Cardiac fibroblast (primary cell): ENCODE measurements at places on chromosomes 6 and 20.

GRCh38 chr20:44566811-44567210 is 15.6 kb upstream of the PKIG start:
- no peak for DNase-seq

GRCh38 chr6:40788661-40789655 is 201.8 kb upstream of the LRFN2 start:
- DNase-seq, result no peak

DNA sequence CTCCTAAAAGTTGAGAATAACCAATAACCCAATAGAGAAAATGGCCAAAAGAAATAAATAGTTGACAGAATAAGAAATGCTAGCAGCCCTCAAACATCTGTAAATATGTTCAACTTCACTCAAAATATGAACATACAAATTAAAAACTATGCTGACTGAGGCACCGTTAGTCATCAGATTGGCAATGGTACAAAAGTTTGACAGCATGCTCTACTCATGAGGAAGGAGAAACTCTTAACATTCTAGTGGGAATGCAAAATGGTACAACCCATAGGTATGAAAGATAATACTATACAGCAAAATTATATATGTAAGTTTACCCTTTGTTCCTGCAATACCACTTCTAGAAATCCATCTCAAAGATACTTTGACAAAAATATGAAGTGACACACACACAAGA is 1.6 kb upstream of the ZSCAN12 start:
- DNase-seq, result peak; percentile 76

GRCh38 chr6:138957903-138958302 is 30.1 kb downstream of the REPS1 start:
- DNase-seq, result no peak

GRCh38 chr20:4932061-4932460 is 69.2 kb downstream of the SLC23A2 start:
- DNase-seq, result no peak

DNA sequence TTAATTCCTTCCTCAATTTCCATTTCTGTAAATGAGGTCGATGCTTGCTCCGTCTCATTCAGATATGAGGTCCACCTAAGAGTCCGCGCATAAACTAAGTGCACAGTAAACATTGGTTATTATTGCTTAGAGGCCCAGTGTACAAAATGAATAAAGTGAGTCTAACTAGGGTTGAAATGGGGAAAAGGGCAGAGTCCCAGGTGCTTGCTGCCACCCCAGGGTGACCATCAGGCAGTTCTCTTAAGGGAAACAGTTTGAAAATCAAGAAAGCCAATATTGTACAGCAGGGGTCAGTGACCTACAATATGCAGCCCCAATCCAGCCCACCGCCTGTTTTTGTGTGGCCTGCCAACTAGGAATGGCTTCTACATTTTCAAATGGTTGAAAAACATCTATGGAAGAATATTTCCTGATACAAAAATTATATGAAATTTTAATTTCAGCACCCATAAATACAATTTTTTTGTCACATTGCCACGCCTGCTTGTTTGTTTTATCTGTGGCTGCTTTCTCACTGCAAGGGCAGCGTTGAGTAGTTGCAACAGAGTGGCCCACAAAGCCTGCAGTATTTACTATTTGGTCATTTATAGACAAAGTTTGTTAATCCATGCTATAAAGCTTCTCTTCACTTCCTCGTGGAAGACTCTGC is 43.3 kb downstream of the SLC13A3 start:
- no peak for DNase-seq

DNA sequence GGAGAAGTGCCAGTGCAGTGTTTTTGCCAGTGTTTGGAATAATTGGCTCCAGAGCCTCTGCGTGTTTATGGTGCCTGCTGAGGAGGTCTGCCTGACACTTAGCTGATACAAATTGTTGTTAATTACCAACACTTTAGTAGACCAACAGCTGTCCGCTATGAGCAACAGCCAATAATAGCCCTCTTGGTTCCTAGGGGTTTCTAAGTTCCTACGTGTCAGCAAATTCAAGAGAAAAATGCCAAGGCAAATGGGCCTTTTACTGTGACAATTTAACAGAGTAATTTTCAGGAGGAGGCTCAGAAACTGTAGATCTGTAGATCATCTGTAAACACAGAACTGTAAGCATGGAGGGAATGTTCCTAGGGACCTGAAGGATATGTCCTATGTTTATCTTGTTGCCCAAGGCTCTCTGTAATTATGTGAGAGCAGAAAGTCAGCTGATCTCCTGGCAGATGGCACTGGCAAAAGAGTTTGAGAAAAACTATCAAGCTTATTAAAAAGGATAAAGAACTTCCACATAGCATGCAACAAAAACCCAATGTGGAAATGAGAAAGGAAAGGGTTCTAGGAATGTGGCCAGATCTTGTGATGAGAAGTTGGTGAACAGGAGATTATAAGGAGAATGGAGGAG is 157.7 kb downstream of the GJA1 start:
- peak; percentile 56 for DNase-seq

GRCh38 chr6:63487103-63487813 is 85.0 kb upstream of the LOC128125822 start:
- DNase-seq, result no peak

DNA sequence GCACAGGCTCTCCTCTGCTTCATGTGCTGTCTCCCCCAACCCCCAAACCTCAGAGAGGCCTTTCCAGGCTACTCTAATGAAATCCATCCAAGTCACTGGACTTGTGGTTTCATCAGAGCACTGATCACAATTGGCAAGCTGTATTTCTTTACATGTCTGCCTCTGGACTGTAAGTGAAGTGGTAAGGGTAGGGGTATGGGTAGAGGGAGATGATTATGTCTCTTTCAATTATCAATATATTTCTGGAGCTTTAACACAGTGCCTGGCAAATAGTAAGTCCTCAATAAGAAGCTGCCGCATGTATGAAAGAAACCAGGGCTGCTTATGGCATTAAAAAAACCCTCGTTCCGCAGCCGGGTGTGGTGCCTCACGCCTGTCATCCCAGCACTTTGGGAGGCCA is 5.4 kb downstream of the TRERF1 start:
- DNase-seq, result no peak

DNA sequence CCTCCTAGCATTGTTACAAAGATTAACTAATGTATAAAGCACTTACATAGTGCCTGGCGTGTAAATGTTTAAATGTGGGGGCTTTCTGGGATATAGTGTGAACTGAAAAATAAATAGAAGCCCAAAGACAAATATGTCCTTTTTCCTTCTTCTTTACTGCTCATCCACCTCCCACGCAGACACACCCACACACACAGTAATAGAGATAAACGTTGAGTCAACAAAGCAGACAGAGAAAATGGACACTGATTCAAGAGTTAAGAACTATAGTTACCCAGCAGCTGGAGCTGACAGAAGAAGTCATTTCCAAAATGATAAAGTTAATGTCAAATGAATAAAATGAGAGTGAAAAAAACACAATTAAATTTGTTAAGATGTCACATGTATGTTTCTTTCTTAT is 68.3 kb downstream of the FHL5 start:
- DNase-seq, result no peak

DNA sequence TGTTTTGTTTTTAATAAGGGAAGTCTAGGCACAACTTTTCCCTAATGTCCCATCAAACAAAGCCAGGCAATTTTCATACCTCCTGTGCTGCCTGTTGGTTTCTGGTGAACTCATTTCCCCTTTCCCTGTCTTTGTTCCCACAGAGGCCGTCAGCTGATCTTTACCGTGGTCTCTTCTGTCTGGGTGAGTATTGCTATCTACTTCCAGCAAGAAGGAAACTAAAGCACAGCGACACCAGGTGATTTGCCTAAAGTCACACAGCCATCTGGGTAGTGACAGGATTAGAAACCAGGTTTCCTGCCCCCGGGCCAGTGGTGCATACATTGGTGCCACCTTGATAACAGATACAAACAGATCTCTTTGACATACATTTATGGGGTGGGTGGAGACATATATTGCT is 59.6 kb downstream of the RAB44 start:
- no peak for DNase-seq

DNA sequence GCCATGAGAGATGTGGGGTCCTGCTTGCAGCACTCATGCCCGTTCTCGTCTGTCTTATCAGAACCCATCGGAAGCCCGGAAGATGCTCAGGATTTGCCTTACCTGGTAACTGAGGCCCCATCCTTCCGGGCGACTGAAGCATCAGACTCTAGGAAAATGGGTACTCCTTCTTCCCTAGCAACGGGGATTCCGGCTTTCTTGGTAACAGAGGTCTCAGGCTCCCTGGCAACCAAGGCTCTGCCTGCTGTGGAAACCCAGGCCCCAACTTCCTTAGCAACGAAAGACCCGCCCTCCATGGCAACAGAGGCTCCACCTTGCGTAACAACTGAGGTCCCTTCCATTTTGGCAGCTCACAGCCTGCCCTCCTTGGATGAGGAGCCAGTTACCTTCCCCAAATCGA is 8.3 kb downstream of the PI16 start:
- peak; percentile 80 for DNase-seq

DNA sequence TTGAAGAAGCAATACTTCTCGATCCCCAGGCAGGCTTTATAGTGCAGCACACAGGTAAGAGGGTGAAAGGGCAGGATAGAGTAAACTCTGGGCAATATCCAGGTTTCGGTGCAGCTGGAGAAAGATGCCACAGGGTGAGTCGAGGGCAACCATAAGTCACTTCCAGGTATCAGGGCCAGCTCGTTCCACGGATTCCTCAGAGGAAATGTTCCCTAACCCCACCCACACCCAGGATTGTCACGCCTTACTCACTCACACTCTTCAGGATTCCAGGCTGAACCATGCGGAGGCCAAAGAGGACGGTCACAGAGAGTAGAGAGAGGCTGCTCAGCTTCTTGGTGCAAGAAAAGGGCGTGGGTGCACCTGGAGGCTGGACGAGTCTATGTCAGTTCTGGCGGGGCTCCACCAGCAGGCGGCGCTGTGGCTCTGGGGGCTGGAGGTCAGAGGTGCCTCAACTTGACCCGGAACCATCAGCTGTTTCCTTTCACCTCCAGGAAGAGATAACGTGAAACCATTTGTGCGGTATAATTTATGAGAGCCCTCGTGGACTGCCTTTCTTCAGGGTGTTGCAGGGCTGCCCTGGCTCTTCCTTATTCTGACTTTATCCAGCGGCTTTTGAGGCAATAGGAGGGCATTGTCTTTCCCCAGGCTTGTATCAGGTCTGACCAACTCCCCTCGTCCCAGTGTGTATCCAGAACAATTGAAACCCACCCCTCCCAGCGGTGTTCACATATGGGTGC is 14.5 kb upstream of the WFDC12 start:
- peak; percentile 16 for DNase-seq

- DNase-seq, result peak; percentile 20
Observed at GRCh38 chr6:54624779-54625178, 221.8 kb upstream of the FAM83B start.

- DNase-seq, result no peak
Observed at GRCh38 chr6:152783217-152783878, 32.8 kb downstream of the VIP start.

DNA sequence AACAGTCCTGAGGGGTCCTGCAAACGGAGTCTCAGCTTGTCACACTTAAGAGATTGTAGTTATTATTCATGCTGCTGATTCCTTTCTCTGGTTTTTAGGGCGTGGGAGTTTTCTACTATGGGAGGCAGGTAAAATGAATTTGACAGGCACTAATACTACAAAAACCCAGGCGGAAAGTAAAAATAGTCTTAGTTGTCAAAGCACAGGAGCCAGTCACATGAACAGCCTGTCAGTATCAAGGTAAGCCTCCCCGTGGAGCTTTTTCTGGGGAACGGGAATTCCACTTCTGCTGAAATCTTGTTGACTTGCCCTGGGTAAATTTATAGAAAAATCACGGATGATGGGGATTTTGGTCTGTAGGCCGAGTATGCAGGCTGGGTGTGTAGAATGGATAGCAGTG is 79.8 kb downstream of the SLC24A3 start:
- no peak for DNase-seq

- peak; percentile 68 for DNase-seq
Observed at GRCh38 chr6:31908791-31909190, 6.9 kb upstream of the ZBTB12 start.

- no peak for DNase-seq
Observed at GRCh38 chr6:42417641-42418112, 34.0 kb downstream of the TRERF1 start.

DNA sequence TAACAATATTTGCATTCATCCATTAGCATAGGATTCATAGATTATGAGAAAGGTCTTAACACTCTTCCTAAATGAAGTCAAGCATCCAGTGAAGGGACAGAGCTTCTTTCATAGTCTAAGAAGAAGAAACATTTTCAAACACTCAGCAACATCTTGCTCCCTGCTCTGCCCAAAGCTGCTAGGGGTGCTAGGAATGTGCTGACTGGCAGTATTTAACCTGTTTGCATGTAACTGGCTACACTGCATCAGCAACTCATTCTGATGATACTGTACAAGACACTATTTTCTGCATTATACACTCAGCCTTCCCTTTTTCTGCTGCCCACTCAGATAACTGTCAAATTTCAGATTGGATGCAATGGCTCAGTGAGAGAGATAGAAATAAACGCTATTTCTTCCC is 495.1 kb upstream of the ARID1B start:
- DNase-seq, result no peak

DNA sequence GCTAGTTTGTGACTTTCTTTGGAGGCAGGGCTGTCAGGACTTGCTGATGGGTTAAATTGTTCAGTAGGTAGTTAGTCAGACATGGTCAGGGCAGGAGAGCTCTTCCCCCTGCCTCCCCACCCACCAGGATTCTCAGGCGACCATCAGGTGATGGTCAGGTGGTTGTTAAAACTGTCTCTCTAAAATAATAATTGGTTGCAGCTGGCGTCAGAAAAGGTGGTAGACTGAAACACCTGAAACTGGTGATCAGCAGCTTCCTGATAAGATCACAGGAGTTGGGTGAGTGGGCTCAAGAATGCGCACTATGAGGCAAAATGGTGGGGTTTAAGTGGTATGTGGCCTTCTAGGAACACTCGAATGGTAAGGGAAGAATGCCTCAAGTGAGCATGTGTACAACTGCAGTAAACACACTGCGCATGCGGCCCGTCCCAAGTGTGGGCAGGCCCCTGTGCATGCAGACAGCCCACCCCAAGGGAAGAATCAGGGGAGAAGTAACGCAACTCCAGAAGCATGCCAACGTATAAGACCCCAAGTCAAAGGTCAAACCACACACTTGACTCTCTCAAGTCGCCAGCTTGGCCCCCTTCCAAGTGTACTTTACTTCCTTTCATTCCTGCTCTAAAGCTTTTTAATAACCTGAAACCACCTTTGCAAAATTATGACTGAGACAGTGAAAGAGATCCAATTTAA is 7.9 kb upstream of the BLCAP start:
- DNase-seq, result no peak

GRCh38 chr20:33600414-33600813 is 61.7 kb upstream of the C20orf144 start:
- DNase-seq, result no peak

DNA sequence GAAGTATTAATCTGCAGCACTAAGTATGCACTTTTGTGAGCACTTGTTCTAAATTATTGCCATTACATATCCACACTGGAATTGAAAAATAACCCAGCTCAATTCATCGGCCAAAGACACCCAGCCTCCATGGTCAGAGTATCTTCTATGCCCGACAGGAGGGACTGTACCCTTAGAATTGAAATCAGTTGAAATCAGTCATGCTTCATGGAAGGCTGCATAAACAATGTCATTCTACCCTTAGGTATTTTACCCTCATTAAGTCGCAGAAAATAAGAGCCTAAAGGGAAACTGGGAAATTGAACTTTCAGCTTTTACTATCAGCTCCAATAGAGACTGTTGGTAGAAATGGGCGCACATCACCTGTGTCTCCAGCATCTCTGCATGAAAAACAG is 2.9 kb upstream of the RAMACL start:
- no peak for DNase-seq

GRCh38 chr6:104301951-104302350 is 557.8 kb downstream of the HACE1 start:
- DNase-seq, result no peak

GRCh38 chr6:10556992-10557391 is 35.8 kb downstream of the GCNT2 start:
- no peak for DNase-seq
